ENCODE measurements at places on chromosomes 3 and 15.
A peak's percentile ranks its signal among the peaks of the same experiment; 100 is the strongest.

DNA sequence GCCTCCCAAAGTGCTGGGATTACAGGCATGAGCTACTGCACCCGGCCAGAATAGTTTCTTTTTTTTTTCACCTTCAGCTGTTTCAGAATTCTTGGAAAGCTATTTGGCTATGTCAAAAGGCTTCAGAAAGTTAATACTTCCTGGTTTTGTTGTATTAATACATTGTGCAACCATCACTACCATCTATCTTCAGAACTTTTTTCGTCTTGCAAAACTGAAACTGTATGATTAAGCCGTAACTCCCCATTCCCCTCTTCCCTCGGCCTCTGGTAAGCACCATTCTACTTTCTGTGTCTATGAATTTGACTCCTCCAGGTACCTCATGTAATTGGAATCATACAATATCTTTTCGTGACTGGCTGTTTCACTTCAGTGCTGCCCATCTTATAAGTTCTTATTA lies 5.2 kb upstream of the NOX5 start:
- no peak for DNase-seq

- DNase-seq, result no peak
These were observed 128.2 kb upstream of the FAM3D start for GRCh38 chr3:58794750-58795149.

DNA sequence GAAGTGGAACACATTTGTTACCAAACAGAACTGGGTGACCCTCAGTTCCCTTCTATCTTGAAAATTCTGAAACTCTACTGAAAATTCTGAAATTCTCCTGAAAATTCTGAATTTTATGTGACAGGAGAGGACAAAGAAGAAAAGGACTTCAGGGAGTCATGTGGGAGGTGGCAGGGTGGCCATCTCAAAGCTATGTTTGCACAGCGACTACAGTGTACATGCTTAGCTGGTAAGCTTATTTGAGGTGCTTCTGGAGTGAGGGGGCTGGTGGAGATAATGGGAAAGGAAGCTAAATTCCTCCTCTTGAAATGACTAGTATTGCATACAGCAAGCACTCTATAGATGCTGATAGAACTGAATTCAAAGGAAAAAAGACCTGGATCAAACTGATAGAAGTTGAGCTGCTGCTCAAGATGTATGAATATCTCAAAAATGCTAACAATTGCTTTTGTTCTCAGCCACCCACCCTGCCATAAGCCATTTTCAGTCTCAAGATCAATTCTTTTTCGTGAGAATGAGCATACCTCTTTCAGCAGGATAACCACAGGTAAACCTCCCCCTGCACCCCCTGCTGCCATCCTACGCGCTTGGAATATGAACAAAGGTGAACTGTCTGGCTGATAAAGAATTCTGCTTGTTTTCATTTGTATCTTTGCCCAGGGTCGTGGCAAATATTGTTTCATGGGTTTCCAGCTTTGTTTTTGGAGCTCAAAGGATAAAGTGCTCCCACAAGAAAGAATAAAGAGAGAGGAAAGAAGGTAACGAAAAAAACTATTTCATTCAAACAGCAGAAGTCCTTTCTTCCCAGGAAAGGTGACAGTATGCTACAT lies 16.6 kb upstream of the ARHGEF3 start:
- DNase-seq, result no peak

GRCh38 chr15:71397377-71397776 lies 282.1 kb downstream of the THSD4 start:
- DNase-seq, result no peak

DNA sequence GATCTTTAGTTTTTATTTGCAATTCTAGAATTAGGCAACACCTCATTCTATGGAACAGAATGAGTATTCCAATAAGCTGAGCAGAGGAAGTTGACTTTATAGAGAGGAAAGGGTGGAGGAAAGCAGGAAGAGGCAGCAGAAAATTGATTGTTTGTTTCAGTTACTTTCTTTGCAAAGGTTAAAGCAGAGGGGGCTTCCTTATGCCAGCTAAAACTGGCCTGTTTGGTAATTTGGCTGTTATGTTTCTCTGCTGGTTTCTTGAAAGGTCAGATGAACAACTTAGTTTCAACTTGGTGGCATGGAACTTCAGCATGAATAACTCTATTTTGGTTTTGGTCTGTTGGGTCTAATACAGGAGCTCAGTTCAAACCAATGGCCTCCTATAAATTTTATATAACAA lies 190.9 kb upstream of the IL12A start:
- no peak for DNase-seq

DNA sequence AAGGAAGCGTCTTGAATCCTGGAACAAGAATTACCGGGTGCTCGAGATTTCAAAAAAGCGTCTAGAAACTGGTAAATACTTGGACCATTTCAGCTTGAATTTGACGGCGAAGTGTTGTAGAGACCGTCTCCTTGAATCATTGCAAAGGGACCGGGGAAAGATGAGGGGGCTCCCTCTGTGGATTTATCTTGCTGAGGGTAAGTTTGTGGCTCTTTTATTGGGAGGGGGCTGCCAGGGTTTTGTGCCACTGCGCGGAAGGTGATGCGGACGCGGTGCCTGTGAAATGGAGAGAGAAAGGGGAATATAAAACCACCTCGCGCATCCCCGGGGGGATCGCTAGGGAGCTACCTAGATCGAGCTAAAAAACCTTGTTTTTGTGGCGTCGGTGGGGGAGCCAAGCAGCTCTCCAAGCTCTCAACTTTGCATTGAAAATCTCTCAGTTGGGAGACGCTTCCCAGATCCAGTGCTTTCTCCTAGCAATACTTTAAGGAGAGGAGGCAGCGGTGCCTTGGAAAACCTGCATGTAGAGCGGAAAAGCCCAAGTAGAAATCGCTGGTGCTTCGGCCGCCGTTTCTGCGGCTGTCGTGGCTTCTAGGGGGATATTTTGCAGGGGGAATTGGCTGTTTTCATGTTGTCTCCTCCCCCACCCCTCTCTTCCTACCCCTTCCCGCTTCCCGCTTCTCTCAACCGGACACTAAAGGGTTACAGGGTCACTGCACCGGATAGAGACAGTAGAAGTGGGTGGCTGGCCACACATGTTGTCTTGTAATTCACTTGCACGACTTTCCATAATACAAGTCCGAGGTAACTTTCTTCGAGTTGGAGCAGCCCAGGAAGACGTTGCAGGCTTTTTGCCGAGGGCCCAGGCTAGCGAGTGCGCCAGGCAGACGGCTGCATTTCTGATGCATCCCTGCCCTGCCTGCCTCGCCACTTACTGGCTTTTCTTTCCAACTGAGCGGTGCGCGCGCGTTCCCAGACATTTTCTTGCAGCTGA lies 187.6 kb downstream of the NLGN1 start:
- DNase-seq, result no peak

- DNase-seq, result no peak
These were observed 205.4 kb upstream of the UBE2E1 start for GRCh38 chr3:23600167-23600871.

DNA sequence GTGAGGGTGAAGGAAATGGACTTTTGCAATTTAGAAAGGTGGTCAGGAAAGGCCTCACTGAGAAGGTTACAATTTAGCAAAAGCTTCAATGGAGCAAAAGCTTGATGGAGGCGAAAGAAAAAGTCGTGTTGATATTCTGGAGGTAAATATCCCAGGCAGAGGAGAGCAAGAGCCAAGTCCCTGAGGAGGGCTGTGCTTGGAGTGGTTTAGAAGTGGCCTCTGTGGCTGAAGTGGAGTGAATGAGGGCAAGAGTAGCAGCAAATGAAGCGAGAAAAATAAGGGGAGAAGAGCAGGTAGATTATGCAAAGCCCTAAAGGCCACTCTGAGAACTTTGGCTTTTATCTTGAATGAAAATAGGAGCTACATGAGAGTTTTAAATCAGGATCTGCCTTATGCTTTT lies 54.1 kb downstream of the GUCA1C start:
- no peak for DNase-seq

GRCh38 chr15:92707880-92708551 lies 52.4 kb upstream of the FAM174B start:
- no peak for DNase-seq

DNA sequence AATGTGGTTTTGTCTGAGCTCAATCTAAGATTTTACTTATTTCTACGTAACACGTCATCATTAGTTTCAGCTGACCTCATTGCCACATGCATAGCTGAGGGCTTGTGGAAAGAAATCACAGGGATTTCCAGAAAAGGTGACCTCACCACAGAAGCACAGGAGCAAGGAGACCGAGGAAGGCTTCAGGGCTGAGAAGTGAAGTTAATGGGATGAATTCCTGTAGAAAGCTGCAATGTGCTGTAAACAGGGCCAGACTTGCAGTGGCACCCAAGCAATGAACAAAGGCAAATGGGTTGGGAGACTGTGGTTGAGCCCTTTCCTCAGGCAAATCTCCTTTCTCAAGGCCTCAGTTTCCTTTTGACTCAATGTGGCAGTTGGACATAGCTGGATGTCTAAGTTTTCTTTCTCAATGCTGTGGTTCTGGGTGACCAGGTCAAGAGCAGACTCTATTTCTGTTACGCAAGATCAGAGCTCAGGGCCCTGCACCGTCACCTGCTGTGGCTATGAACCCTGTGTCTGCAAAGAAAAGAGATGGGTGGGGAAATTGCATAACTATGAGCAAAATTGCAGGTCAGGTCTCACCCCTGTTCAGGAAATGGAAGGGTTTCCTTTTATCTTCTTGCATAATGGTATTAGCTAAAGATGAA lies 252.2 kb upstream of the TBL1XR1 start:
- peak; percentile 16 for DNase-seq

GRCh38 chr3:176799675-176800074 lies 397.6 kb downstream of the TBL1XR1 start:
- DNase-seq, result no peak

- DNase-seq, result no peak
These were observed 1361.8 kb upstream of the ALCAM start for GRCh38 chr3:104004956-104005355.

DNA sequence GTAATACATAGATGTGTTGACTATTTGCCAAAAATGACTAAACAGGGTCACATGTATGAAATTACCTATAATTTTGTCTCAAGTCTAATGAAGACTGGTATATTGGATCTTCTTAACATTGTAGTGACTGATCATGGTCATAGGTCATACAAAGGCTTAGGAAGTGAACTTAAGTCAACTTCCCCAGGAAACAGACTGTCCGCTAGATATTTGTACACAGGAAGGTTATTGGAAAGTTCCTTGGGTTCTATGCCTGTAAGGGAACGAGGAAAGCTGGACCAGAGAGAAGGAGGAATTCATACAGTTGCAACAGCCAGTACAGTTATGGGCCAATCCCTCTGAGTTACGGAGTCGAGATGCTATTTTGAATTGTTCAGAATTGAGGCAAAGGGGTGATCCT lies 462.0 kb upstream of the THRB start:
- no peak for DNase-seq

- no peak for DNase-seq
These were observed 1.5 kb downstream of the FAH start for GRCh38 chr15:80154336-80154735.

DNA sequence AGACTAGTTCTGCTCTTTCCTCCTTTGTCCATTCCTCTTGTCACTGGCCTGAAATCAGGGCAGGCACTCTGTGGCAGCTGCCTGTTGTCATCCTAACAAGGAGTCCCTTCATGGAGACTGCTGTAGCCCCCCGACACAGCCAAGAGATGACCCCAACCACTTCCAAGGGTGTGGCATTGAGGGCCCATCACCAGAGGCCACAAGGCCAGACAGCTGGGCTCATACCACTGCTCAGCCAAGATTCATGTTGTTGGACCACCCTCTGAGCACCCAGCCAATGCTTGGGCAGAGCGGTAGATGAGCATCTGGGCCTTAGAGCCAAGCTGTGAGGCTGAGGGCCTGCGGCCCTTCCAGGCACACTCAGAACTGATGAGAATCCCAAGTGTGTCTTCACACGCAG lies 85.4 kb downstream of the EPHB1 start:
- DNase-seq, result no peak

- no peak for DNase-seq
These were observed 187.9 kb upstream of the LMCD1 start for GRCh38 chr3:8313560-8314267.

- DNase-seq, result no peak
These were observed 232.7 kb downstream of the MECOM start for GRCh38 chr3:169430707-169431404.

- no peak for DNase-seq
These were observed 11.1 kb downstream of the ANKUB1 start for GRCh38 chr3:149781211-149781610.

GRCh38 chr15:54789376-54789775 lies 407.4 kb downstream of the RSL24D1 start:
- no peak for DNase-seq

- DNase-seq, result no peak
These were observed 75.9 kb upstream of the FGF12 start for GRCh38 chr3:192802957-192803899.

- DNase-seq, result no peak
These were observed 97.7 kb upstream of the SAMMSON start for GRCh38 chr3:69901802-69902201.

GRCh38 chr3:141051443-141052200 lies 475 bp downstream of the SPSB4 start:
- DNase-seq, result no peak

DNA sequence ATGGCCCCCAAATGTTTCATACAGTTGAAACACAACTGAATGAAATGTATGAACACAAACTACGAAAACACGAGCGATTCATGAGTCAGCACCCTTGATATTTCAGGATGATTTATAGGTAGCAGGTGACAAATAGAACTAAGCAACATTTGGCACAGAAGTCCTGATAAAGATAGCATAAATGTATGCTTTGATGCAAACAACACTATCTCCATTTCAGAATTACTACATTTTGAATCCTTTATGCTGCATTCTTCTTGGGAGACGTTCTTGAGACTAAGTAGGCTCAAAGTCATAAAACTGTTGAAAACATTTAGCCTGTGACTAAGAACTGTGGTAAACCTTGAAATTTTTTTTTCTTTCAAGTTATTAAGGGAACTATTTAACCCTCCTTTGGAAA lies 200.3 kb upstream of the ICE2 start:
- no peak for DNase-seq

- DNase-seq, result no peak
These were observed 178.8 kb upstream of the STAC start for GRCh38 chr3:36201546-36201945.

DNA sequence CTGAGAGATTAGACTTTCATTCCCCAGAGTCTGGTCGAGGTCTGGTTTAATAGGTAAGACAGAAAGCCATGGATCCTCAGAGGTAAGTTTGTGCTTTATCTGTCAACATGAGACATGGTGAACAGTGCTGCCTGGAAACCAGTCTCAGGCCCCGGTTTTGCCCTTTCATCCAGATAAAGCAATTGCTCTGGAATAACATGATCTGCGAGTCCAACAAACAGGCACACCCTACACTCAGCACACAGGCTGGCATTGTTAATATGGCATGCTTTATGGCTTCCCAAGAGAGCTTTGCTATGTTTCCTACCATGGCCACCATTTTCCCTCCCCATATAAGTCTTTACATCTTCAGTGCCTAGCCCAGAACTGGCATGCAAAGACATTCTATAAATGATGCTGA lies 30.1 kb upstream of the MNS1 start:
- DNase-seq, result no peak

GRCh38 chr15:60781211-60781713 lies 302.3 kb upstream of the ICE2 start:
- DNase-seq, result no peak

- no peak for DNase-seq
These were observed 35.4 kb downstream of the SMARCC1 start for GRCh38 chr3:47746264-47746663.

GRCh38 chr3:115648559-115648958 lies 25.2 kb downstream of the GAP43 start:
- DNase-seq, result no peak

Data from CD4-positive, alpha-beta T cell treated with Interleukin-6 at 100 ng/mL for 8 hours (primary cell).